ENCODE measurements at places on chromosomes 3 and 15. TPM values are rescaled to one million over a fixed set of nuclear protein-coding genes. Genes with fewer than 3 reads are reported as not detected.

- DNase-seq = no peak
Observed at GRCh38 chr3:194960446-194961032, 274.9 kb downstream of the FAM43A start.

The NR2E3 gene
- total RNA-seq = not detected

The CACNA2D2 gene
- 0.46 TPM for total RNA-seq

DNA sequence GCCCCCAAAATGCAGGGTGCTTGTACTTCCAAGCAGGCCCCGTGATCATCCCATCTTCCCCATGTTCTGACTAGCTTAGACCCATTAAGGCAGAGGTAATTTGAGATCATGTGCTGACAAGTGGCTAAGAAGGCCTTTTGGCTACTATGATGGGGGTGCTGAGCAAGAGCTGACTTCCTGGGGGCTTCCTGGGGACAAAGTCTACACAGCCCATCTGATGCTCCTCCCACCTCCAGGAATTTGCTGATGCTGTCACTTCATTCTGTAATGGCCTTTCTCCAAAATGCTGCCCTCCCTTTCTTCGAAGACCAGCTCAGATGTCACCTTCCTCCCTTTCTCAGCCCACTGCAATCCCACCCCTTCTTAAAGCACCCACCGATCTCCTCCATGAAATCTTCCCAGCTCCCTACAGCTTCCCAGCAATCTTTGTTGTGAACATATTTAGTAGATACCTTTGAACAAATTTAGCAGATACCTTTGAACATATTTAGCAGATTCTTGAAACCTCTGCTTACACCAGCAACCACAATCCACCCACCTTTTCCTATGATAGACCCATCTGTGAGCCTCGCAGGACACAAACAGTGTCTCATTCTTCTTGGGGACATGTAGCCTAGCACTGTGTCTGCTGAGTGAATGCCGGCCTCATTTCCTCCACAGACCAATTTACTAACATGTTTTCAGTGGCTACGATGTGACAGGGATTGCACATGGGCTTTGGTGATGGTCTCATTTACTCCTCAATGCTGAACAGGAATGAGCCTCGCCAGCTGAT lies 223.3 kb downstream of the EPHB1 start:
- no peak for DNase-seq

- DNase-seq = no peak
Observed at GRCh38 chr3:133874761-133875438, 20.8 kb downstream of the RAB6B start.

- no peak for DNase-seq
Observed at GRCh38 chr3:28900301-28900700, 380.6 kb upstream of the RBMS3 start.

DNA sequence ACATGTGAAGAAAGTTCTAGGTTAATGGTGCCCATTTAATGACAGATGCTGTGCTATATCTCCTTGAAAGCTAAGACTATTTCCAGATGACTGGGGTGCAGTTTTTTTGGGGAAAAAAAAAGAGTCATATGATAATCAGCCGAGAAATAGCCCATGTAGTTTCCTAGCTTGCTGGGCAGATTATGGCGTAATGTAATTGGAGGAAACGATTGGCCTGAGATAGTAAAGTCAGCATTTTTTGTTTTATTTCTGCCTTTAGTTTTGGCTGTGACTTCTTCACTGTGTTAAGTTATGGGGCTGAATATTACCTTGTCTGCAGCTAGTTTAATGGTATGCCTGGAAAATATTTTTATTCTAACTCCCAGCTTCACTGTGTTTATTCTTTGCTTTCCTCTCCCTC lies 24.0 kb downstream of the PDHB start:
- DNase-seq = no peak

- no peak for DNase-seq
Observed at GRCh38 chr3:59482684-59483083, 432.9 kb upstream of the CFAP20DC start.

The SLC28A2 gene
- not detected for total RNA-seq

DNA sequence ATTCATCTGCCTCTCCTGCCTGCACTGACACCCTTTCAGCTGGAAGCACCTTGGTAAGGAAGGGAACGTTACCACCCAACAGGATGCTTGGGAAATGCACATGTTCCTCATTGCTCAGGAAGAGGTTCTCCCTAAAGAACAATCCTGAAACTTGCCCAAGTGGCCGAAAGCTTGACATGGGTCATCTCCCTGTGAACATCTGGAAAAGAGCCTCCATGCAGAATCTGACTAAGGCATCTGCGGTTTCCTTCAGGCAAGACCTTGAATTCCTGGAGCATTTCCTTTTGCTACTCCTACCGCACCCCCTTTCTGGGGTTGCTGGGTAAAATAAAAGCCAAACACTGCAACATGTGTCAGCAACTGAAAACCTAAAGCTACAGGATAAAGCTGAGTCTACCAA lies 68.7 kb upstream of the SNRK start:
- DNase-seq = no peak

The CADM2 gene
- 1.1 TPM for total RNA-seq

GRCh38 chr3:172646439-172647015 lies 64.3 kb downstream of the NCEH1 start:
- DNase-seq = no peak

The CIB2 gene
- total RNA-seq = 8.8 TPM

DNA sequence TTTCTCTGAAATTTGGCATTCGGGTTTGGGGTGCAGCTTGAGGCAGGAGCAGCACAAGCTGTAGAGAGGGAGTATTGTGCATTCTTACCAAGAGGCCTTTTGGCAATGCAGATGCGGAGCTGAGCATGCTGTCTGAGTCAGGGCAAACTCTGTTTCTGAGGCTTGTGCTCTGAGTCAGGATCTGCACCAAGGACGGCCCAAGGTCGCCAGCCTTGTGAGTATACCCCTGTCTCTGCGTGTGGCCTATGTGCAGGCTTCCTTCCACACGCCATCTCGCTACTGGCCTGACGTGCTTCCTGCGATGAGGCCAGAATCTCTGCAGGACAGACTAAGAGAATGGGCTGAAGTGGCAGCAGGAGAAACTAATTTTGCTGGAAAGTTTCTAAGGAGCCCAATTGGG lies 83.8 kb upstream of the ROPN1 start:
- DNase-seq = no peak

- no peak for DNase-seq
Observed at GRCh38 chr3:149010966-149011365, 19.6 kb downstream of the GYG1 start.

DNA sequence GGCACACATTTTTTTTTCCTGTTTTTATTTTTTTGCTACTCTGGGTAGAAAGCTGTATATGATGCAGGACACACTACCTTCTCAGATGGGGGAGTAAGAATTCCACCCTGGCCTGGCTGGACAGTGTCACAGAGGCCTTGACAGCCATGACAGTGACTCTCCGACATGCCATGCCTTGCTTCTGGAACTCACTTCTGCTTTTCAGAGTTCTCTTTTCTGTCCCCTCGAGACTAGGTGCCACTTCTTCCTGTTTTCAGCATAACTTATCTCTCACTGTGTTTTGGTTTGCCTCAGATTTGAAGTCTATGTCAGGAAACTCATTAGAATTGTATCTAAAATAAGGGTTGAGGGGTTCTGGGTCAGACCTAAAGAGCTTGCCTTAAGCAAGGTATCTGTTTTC lies 69.1 kb upstream of the SEC13 start:
- no peak for DNase-seq

The SLC35G2 gene
- total RNA-seq = 3.8 TPM

DNA sequence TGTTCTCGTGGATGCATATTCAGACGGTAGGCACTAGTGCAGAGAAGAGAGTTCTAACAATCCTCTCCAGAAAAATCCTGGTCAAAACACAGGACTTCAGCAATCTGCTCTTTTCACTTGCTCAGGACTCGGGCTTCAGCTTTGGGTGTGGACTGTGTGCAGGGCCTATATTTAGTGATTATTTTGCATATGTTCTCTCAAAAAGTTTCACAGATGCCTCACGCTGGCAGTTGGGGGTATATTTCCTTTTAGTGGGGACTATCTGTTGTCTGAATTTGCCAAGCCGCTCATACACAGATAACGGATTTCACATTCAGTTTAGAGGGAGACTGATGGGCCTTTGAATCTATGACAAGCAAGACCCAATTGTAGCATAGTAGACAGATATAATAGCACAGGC lies 54.4 kb upstream of the LRRN1 start:
- DNase-seq = no peak

- DNase-seq = no peak
Observed at GRCh38 chr15:55268176-55268695, 21.4 kb downstream of the RAB27A start.

DNA sequence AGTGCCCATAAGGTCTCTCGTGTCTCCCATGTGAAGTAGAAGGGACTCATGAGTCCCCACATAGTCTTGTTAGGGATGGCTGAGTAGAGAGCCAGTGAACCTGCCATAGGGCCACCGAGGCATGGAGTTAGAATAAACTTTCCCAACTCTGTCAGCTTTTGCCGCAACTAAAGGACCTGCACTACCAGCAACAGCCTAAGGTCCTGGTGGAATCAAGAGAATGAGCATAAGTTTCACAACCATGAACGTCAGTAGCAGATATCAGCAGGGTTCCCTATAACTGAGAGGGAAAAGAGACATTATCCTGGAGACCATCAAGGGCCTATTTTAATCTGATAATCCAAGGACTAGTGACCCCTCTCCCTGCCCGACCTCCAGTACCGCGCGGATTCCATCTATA lies 60.3 kb upstream of the FNDC3B start:
- DNase-seq = no peak

The AP3B2 gene
- not detected for total RNA-seq

DNA sequence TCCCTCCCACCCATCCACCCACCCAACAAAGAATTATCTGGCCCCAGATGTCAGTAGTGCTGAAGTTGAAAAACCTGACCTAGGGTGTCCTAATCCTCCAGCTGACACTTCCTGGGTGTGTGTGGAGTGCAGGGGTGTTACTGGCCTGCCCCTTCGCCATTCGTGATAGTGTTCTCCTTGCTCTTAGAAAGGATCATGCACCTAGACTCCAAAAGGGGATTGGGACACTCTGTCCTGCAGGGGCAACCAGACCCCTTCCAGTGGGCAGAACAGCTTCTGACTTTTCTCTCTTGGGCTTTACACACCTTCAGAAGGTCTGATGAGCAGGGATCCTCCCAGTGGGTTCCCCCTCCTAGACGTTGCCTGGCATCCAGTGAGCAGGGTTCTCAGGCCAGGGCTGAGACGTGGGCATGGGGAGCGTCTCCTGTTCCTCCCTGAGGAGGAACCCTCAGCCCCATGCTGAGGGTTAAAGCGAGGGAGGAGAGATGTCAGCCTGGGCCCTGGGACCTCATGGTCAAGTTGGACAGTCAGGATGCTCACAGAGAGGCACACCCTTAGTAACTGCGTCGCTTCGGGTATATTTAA lies 75.0 kb downstream of the AAGAB start:
- DNase-seq = no peak

- DNase-seq = no peak
Observed at GRCh38 chr3:47578119-47578632, 489 bp downstream of the CSPG5 start.

- no peak for DNase-seq
Observed at GRCh38 chr3:194766845-194767244, 81.2 kb downstream of the FAM43A start.

DNA sequence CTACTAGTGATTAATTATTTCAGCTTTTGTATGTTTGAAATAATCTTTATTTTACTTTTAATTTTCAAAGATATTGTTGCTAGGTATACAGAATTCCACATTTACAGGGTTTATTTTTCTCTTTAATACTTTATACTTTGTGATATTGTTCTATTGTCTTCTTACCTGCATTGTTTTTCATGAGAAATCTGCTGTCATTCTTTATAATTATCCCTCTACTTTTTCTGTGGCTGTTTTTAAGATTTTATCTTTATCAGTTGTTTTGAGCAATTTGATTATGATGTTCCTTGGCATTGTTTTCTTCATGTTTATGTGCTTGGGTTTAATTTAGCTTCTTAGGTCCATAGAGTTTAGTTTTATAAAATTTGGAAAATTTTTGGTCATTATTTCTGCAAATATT lies 168.6 kb downstream of the DTWD1 start:
- DNase-seq = no peak

DNA sequence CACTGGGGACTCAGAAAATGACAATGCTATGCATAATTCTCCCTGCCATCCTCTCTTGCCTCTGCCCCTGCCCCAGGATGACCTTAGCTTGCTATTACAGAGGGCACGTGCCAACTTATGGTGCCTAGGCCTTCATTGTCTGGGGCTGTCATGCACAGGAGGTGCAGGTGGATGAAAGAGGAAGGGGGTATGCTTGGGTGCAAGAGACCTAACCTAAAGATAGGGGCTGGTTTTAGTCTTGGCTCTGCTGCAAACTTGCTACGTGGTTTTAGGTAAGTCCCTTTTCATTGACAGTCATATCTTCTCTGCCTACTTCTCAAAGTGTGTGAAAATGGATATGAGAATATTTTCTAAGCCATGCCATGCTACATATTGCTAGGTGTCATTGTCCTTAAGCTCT lies 161.3 kb downstream of the EPHB1 start:
- no peak for DNase-seq

The FBN1 gene
- 1,190 TPM for total RNA-seq

- DNase-seq = no peak
Observed at GRCh38 chr15:73176598-73176997, 124.3 kb downstream of the NEO1 start.

- DNase-seq = no peak
Observed at GRCh38 chr3:141430316-141430715, 56.5 kb upstream of the RASA2 start.

GRCh38 chr15:100914876-100915275 lies 4.3 kb upstream of the LRRK1 start:
- DNase-seq = no peak

- DNase-seq = no peak
Observed at GRCh38 chr3:43817825-43818224, 127.1 kb downstream of the ABHD5 start.

- no peak for DNase-seq
Observed at GRCh38 chr3:183247011-183247589, 6.0 kb upstream of the B3GNT5 start.

GRCh38 chr3:82376883-82377282 lies 615.4 kb upstream of the GBE1 start:
- no peak for DNase-seq

The TM4SF4 gene
- not detected for total RNA-seq

- DNase-seq = no peak
Observed at GRCh38 chr15:65595960-65596359, 15.0 kb downstream of the INTS14 start.

The EPHB1 gene
- total RNA-seq = 1.6 TPM

- peak; percentile 34 for DNase-seq
Observed at GRCh38 chr3:194275721-194276120, 75.4 kb downstream of the CPN2 start.

- no peak for DNase-seq
Observed at GRCh38 chr3:53495520-53496391, 1.3 kb downstream of the CACNA1D start.

The SAMMSON gene
- 0.39 TPM for total RNA-seq

GRCh38 chr15:57651445-57651844 lies 55.1 kb upstream of the POLR2M start:
- no peak for DNase-seq

The GOLGA8G gene
- total RNA-seq = not detected

Measured in chondrocyte (in vitro differentiated cells).